ENCODE measurements at places on chromosomes 2 and 18.

DNA sequence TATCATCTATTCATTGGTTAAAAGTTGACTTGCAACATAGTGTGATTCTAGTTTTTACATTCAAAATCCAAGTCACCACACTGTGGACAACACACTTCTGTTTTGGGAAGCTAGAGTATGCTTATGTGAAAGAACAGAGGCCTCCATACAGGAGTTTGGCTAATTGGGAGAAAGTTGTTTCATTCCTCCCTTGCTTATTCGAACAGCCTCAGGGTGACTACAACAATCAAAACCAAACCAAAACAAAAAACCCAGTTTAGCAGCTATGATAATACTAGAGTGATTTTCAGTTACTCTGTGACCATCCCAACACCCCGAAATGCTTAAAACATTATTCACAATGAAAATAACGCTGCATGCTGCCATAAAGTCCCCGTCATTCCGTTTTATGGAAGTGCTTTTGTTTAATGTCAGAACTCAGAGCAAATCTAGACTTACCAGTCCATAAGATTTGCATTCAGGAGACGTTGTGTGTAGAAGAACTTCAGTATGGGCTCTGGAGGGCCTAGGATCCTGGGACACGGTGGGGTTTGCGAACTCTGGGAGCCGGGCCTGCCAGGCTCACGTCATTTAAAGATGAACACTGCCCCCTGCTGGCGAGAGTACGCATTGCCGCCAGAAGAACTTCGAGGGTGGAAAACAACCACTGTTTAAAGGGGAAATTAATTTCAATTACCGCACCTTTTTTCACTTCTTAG is 111.4 kb downstream of the FTCDNL1 start:
- H3K36me3 ChIP-seq: no peaks in the 10 kb centered on the region
- no peak overlapping the region for H3K27ac ChIP-seq
- peak; percentile 35 for DNase-seq
- no peaks in the 10 kb centered on the region for H3K4me1 ChIP-seq

DNA sequence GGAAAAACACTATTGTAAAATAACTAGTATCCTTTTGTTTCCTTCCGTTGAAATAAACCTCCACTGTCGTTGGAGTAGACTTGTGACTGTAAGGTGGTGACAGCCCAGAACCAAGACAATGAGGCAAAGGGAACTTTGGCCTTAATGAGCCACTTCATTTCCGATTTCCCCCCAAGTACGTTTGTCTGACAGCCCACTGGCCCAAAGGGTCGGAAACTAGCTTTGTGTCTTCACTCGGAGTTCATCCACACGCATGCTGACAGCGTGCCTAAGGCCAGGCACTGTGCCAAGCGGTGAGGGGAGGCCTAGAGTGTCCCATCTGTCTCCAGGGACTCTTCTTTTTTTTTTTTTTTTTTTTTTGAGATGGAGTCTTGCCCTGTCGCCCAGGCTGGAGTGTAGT is 21.0 kb downstream of the HJURP start:
- no peak overlapping the region for H3K27ac ChIP-seq
- peak; percentile 12 for DNase-seq
- H3K4me1 ChIP-seq: no peaks in the 10 kb centered on the region
- H3K4me3 ChIP-seq: no peak overlapping the region

GRCh38 chr2:237865623-237866041 is 6.2 kb downstream of the RAMP1 start:
- no peaks in the 10 kb centered on the region for H3K36me3 ChIP-seq
- H3K27ac ChIP-seq: no peak overlapping the region
- DNase-seq: no peak
- H3K4me3 ChIP-seq: no peak overlapping the region
- H3K27me3 ChIP-seq: no peaks in the 10 kb centered on the region

GRCh38 chr2:25320077-25320476 is 21.6 kb downstream of the DNMT3A start:
- no peak overlapping the region for H3K27ac ChIP-seq
- no peak overlapping the region for H3K4me3 ChIP-seq
- H3K36me3 ChIP-seq: no peaks in the 10 kb centered on the region
- peaks cover 44% of the 10 kb centered on the region for H3K4me1 ChIP-seq
- no peaks in the 10 kb centered on the region for H3K27me3 ChIP-seq

- peaks cover 76% of the 10 kb centered on the region for H3K4me1 ChIP-seq
- peak within 1 kb of the TSS; percentile 100 for H3K4me3 ChIP-seq
- no peaks in the 10 kb centered on the region for H3K36me3 ChIP-seq
- H3K27ac ChIP-seq: peak within 1 kb of the TSS; percentile 97
These were observed at the start of gene CASP8 for GRCh38 chr2:201260302-201260800. TSS of gene CASP8 (plus strand) at chr2:201260536. CDS start at chr2:201266487, 5,951 bp downstream.

- H3K27ac ChIP-seq: no peak overlapping the region
- H3K4me3 ChIP-seq: no peak overlapping the region
- no peak for DNase-seq
- H3K4me1 ChIP-seq: no peaks in the 10 kb centered on the region
- no peaks in the 10 kb centered on the region for H3K36me3 ChIP-seq
- H3K27me3 ChIP-seq: no peaks in the 10 kb centered on the region
These were observed 359.9 kb upstream of the ZC3H15 start for GRCh38 chr2:186126181-186126580.

DNA sequence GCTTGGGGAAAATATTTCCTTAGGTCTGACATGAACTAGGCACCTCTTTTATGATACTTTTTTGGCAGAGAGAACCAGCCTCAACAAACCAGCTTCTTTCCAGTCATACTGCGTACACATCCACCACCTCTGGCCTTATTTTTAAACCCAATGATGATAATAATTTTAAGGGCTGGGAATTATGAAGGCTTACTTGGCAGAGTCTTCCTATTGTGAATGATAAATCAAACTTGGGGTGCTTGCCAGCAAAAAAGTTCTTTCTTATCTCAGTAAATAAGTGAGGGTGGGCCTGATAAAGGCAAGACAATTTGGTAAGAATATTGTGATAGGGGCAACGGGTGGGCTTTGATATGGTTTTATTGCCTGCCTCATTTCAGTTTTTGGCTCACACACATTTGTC is 1230.2 kb upstream of the ZEB2 start:
- H3K27ac ChIP-seq: no peak overlapping the region
- H3K4me3 ChIP-seq: no peak overlapping the region
- H3K36me3 ChIP-seq: no peaks in the 10 kb centered on the region
- no peaks in the 10 kb centered on the region for H3K4me1 ChIP-seq

DNA sequence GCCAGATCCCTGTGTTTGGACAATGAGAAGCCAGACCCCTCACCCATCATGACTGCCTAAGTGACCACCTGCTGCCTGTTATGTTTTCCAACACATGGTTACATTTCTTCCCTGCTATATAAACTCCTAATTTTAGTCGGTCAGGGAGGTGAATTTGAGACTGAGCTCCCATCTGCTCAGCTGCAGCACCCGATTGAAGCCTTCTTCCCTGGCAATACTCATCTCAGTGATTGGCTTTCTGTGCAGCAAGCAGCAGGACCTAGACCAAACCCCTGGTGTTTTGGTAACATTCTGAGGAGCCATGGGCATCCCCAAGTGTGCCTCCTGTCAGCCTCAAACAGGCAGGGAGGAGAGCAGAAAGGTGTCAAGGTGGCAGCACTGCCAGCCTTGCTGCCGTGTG is 141.2 kb downstream of the CD8B2 start:
- no peak overlapping the region for H3K4me3 ChIP-seq
- DNase-seq: no peak
- H3K36me3 ChIP-seq: no peaks in the 10 kb centered on the region

DNA sequence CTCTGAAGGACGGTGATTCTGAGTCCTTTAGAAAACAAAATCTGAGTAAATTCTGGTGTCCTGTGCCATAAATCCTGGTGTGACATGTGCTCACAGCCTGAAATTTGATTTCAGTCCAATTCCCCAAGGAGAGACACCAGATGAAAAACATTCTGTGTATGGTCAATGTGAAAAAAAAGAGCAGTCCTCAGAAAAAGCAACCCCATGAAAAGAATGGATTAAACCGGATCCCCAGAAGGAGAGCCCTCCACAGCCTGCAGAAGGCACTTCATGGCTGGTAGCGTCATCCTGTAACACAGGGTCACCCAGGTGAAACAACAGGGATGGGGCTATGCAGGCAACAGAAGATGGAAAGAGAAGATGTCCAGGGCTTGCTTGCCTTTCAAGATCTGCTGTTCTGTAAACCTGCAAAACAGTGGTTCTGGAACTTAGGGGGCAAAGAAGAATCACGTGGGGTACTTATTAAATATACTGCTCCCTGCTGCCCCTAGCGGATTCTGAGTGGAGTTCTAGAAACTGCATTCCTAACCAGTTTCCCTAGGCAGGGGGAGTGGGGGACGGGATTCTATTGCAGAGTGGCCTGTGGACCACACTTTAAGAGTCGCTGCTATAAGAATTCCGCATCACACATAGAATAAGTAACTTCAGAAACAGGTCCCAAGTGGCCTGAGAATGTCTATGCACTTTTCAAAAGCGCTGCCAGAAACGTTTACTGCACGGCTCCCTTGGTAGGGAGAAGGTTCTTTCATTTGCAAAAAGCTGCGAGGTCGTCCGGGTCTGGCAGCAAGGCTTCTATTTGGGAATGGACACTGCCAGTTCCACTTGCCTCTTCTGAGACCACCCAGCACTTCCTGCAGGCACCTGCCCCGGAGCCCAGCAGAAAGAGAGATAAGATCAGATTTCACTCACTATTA is 118.9 kb upstream of the ARL5A start:
- DNase-seq: peak; percentile 17
- H3K4me1 ChIP-seq: no peaks in the 10 kb centered on the region
- H3K27ac ChIP-seq: no peak overlapping the region
- no peak overlapping the region for H3K4me3 ChIP-seq
- H3K27me3 ChIP-seq: no peaks in the 10 kb centered on the region
- no peaks in the 10 kb centered on the region for H3K36me3 ChIP-seq

DNA sequence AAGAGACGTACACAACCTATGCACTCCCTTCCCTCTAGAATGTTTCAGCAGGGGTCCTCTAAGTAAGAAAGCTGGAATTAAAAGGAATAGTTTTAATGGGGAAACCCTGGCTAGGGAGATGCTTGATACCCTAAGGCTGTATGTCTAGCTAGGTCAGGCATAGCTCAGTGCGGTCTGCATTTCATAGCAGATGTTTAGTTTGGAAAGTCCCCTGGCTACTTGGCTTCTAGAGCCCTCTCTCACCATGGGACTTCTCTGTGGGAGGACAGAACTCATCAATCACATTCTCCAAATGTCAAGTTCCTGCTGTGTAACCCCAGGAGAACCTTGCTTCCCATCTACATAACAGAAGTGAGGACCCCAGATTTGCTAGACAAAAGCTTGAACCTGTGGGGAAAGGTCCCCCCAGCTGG is 24.1 kb upstream of the ANXA4 start:
- no peak overlapping the region for H3K4me3 ChIP-seq
- DNase-seq: no peak
- H3K27me3 ChIP-seq: no peaks in the 10 kb centered on the region

DNA sequence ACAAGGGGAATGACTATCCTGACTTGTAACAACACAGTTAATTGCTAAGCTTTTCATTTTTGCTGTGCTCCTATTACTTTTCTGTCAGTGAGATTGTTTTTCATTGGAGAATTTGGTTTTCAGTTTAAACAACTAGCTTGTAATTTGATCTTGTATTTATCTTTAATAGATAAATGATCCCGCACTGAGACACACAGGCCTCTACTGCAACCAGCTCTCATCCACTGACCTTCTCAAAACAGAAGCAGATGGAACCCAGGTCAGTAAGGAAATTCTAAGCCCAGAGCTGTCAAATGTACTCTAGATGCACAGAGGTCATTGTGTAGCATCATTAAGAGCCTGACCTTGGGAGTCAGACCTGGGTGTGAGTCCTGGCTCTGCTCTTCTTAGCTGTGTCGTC is 30.7 kb downstream of the PTRHD1 start:
- H3K36me3 ChIP-seq: peaks cover 36% of the 10 kb centered on the region
- no peaks in the 10 kb centered on the region for H3K4me1 ChIP-seq
- no peak overlapping the region for H3K27ac ChIP-seq
- no peak for DNase-seq
- H3K4me3 ChIP-seq: no peak overlapping the region
- H3K27me3 ChIP-seq: no peaks in the 10 kb centered on the region

DNA sequence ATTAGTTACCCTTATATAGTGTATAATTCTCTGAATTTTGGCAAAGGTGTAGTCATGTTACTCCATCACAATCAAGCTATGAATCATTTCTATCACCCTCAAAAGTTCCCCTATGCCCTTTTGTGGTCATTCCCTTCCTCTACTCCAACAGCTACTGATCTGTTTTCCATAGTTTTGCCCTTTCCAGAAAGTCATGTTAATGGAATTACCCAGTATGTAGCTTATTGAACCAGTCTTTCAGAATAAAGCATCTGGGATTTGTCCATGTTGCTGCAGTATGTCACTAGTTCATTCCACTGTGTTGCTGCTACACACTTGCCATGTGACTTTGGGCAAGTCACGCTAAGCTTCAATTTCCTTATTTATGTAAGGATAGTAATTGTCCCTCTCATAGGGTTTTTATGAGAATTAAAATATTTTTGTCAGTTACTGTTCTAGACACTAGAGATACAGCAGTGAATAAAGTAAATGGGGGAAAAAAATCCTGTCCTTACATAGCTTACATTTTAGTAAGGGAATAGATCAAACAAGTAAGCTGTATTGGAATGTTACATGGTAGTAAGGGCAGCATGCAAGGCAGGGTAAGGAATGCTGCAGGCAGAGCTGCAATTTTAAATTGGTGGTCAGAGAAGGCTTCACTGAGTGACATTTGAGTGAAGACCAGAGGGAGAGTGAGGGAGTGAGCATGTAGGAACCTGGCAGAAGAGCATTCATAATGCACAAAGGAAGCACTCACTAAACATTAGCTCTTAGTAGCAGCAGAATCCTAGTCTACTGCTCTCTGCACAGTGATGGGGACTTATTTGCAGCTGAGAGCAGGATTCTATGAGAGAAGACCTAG is 80.3 kb upstream of the TSPYL6 start:
- H3K4me1 ChIP-seq: no peaks in the 10 kb centered on the region
- no peaks in the 10 kb centered on the region for H3K36me3 ChIP-seq
- DNase-seq: no peak
- H3K27me3 ChIP-seq: no peaks in the 10 kb centered on the region

- H3K27me3 ChIP-seq: no peaks in the 10 kb centered on the region
- H3K4me1 ChIP-seq: peaks cover 38% of the 10 kb centered on the region
These were observed 42.1 kb upstream of the GALR1 start for GRCh38 chr18:77207540-77207939.

- no peak overlapping the region for H3K4me3 ChIP-seq
- no peak overlapping the region for H3K27ac ChIP-seq
These were observed 297.2 kb downstream of the NDUFA10 start for GRCh38 chr2:239727776-239728600.

- DNase-seq: no peak
- no peak overlapping the region for H3K27ac ChIP-seq
- peaks cover 8% of the 10 kb centered on the region for H3K36me3 ChIP-seq
- H3K4me1 ChIP-seq: peaks cover 17% of the 10 kb centered on the region
- H3K27me3 ChIP-seq: no peaks in the 10 kb centered on the region
These were observed 197.2 kb downstream of the HDAC4 start for GRCh38 chr2:239203443-239204135.

GRCh38 chr2:168635065-168635577 is 167.3 kb upstream of the NOSTRIN start:
- no peaks in the 10 kb centered on the region for H3K4me1 ChIP-seq
- no peaks in the 10 kb centered on the region for H3K27me3 ChIP-seq
- no peak for DNase-seq
- H3K36me3 ChIP-seq: no peaks in the 10 kb centered on the region
- no peak overlapping the region for H3K4me3 ChIP-seq

All from CD8-positive, alpha-beta memory T cell (primary cell).